Right lung (tissue), 10 donors: ENCODE measurements at places on chromosomes 16 and 17. TPM values are rescaled to one million over a fixed set of nuclear protein-coding genes. Genes with fewer than 3 reads are reported as not detected.

Gene G6PC1
- polyA plus RNA-seq = 0.04 TPM

Gene NOD2
- 1.5 TPM for polyA plus RNA-seq

Gene ABCC6
- 14.3 TPM for polyA plus RNA-seq

Gene P2RX5
- 0.25 TPM for polyA plus RNA-seq

Gene C16orf96
- polyA plus RNA-seq = 0.39 TPM

Gene CEMP1
- polyA plus RNA-seq = 0.35 TPM

Gene NLRC5
- 10.7 TPM for polyA plus RNA-seq

Gene GHDC
- polyA plus RNA-seq = 21.7 TPM

Gene GPR179
- polyA plus RNA-seq = 0.60 TPM

Gene TNP2
- not detected for polyA plus RNA-seq

Gene TP53
- 86.9 TPM for polyA plus RNA-seq

Gene GLOD4
- polyA plus RNA-seq = 96.9 TPM

Gene OR4D1
- polyA plus RNA-seq = not detected

Gene RHBDL3
- 1.6 TPM for polyA plus RNA-seq

Gene C1QTNF8
- not detected for polyA plus RNA-seq

Gene PRAC1
- polyA plus RNA-seq = not detected

Gene KCNJ18
- not detected for polyA plus RNA-seq
